Left ventricle myocardium inferior (tissue), 1 donor: ENCODE measurements at places on chromosomes 13 and 19. TPM values are rescaled to one million over a fixed set of nuclear protein-coding genes. Genes with fewer than 3 reads are reported as not detected.

The LIM2 gene
- not detected for total RNA-seq

The CATSPERD gene
- not detected for total RNA-seq

The ELF1 gene
- total RNA-seq: 31.1 TPM

The C5AR2 gene
- total RNA-seq: 0.38 TPM

The CELF5 gene
- total RNA-seq: not detected

GRCh38 chr13:44972956-44973581, 16.2 kb downstream of the NUFIP1 start:
- no peak for DNase-seq

- peak; percentile 87 for DNase-seq
Measured at GRCh38 chr19:1244693-1245451, 3.3 kb downstream of the ATP5F1D start.

DNA sequence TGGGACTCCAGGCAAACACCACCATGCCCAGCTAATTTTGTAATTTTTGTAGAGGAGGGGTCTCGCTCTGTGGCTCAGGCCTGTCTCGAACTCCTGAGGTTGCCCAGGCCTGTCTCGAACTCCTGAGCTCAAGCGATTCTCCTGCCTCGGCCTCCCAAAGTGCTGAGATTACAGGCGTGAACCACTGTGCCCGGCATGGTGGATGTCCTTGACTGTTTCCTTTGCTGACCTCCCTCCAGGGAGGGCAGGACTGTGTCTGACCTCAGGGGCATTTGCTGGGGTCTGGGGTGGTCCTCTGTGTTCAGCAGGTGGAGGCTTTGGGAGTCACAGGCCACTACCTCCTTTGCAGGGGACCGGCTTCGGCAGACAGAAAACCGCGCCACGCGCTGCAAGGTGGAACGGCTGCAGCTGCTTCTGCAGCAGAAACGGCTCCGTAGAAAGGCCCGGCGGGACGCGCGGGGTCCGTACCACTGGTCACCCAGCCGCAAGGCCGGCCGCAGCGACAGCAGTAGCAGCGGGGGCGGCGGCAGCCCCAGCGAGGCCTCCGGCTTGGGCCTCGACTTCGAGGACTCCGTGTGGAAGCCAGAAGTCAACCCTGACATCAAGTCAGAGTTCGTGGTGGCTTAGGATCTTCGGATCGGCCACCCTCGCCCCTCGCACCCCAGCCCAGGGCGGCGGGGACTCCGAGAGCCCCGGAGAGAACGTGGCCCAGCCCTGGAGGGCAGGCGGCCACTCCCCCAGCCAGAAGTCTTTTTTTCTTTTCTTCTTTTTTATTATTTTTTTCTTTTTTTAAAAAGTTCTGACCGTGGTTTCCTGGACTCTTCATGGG, 8.5 kb downstream of the MIDN start:
- DNase-seq: no peak

DNA sequence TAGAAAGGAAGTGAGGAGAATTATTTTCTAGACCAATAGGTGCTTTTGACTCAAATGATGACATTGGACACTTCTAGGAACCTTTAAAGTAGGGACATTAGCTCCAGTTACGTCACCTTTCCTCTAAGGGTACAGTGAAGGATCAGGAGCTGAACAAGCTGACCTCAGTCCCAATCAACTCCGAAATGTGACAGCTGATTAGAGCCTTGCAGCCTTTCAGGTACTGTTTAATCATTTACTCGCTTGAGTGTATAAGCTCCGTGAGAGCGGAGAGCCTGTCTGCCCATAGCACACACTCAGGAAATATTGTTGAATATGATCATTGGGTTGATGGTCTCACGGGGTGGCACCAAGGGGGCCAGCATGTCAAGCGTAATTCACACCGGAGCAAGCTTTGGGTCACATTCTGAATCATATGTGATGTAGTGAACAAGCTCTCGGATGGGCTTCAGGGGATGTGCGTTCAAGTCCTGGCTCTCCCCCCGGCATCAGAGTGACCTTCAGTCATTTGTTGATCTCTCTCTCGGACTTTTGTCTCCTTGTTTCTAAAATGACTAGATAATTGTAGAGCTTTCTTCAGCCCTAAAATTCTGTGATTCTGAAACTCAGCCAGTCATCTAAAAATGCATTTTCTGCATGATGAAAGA, 141.9 kb downstream of the ZIC5 start:
- DNase-seq: no peak

GRCh38 chr19:18588611-18589379, at the start of gene REX1BD:
REX1BD (plus strand) TSS chr19:18588798; CDS start chr19:18588802, 4 bp downstream.
- peak; percentile 87 for DNase-seq

- no peak for DNase-seq
Measured at GRCh38 chr13:21297447-21297846, 121.0 kb downstream of the MRPL57 start.

GRCh38 chr13:111046590-111047141, 68.4 kb upstream of the ARHGEF7 start:
- DNase-seq: no peak

- DNase-seq: peak; percentile 8
Measured at GRCh38 chr13:113845055-113845454, 18.8 kb downstream of the GAS6 start.

- no peak for DNase-seq
Measured at GRCh38 chr19:51341976-51342580, at the start of gene VSIG10L. VSIG10L (minus strand) TSS chr19:51342139; CDS start chr19:51342124, 15 bp downstream.
